ENCODE measurements at places on chromosomes 2 and 18. TPM values are rescaled to one million over a fixed set of nuclear protein-coding genes. Genes with fewer than 3 reads are reported as not detected.

The KCNG2 gene
- total RNA-seq, result 0.21 TPM

The CLEC4F gene
- total RNA-seq, result not detected

The CRYGC gene
- total RNA-seq, result not detected

- DNase-seq, result no peak
Measured at GRCh38 chr2:205778356-205778755, 96.1 kb downstream of the NRP2 start.

GRCh38 chr2:46978723-46979122 is 63.1 kb upstream of the MCFD2 start:
- DNase-seq, result no peak

DNA sequence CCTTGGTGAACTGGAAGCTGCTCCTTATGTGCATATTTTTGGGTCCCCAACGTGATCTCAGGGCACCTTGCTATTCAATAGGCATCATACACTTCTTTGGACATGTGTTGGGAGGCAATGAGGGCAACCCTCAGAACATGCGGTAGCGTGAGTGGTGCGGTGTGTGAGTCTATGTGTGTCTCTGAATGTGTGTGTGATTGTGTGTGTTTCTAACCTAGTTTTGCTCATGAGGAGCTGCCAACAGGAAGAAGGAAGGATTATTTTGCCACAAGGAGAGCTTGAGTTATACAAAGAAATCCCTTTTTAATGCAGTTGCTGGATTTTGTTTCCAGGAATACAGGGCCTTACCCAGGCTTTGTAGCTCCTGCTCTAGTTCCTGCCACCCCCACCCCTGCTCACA is 75.8 kb upstream of the ITGA6 start:
- DNase-seq, result no peak

DNA sequence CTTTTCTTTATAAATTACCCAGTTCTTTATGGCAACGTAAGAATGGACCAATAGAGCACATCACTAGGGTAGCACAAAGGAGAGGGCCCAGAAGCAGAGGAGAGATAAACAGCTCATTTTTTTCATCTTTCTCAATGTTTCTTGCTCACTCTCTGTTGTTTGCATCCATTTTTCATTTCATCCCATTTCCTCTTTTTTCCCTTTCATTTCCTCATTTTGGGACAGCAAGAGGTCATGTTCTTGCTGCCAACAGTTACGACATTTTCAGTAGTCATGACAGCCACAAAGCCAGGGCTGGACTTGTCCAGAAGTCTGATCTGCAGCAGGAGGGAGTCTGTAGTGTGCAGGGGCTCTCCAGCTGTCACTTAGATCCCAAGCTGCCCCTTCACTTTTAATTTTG is 52.7 kb upstream of the CYP1B1 start:
- no peak for DNase-seq

DNA sequence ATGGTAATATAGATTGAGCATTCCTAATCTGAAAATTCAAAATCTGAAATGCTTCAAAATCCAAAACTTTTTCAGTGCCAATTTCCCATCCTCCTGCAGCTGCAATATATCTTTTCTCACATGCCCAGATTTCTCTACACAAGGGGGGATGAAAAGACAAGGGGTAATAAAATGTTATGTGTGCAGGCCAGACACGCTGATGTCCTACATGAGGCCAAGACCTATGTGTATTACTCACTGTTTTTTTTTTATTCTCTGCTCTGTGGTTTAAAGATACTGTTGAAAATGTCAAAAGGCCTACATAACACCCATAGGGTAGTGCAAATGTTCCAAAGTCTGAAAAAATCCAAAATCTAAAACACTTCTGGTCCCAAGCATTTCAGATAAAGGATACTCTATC is 41.2 kb upstream of the CWC22 start:
- DNase-seq, result no peak

- no peak for DNase-seq
Measured at GRCh38 chr2:234388591-234388990, 108.3 kb downstream of the ARL4C start.

DNA sequence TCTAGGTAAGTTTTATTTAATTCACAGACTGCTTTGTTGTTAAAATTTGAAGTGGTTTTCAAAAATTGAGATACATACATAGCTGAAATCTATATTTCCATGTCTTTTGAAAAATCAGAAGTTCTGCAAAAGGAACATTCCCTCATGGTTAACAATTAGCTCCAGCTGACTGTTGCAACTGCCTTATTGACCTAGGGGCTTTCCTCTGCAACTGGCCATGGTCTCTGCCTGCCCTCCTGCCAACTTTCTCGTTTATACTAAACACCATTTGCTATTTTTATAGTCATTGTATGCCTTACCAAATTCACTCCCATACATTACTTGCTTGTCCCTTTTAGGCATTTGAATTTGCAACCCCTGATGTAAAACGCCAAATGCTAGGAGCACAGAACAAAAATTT is 107.2 kb downstream of the PID1 start:
- no peak for DNase-seq

DNA sequence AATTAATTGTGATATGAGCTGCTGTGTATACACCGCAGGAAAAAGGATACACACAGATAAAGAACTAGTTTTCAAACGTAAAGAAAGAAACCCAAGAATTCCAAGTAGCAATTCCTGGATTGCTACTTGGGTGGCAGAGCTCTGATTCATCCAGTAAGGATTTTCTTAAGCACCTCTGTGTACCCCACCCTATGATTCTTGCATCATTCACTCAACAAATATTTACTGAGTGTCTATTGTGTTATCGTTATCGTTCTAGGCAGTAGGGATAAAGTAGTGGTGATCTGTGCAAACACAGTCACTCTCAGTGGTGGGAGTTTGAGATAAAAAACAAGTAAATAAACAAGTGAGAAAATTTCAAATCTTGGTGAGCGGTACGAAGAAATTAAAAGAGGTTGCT is 4.9 kb upstream of the TMEM200C start:
- no peak for DNase-seq

DNA sequence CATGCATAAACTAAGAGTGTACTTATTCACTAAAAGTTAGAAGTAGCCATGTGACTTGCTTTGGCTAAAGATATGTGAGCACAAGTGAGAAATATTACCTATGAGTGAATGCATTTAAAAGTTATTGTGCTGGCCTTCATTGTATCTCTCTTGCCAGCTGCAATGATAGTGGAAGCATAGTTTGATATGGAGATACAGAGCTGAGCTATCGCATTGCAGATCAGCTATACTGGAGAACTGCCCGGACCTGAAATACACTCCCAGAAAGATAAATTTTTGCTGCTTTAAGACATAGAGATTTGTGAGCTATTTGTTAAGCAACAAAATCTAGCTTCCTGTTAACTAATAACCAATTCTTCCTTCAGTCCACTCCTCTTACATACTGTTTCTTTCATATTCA is 571.1 kb downstream of the CPS1 start:
- DNase-seq, result no peak

DNA sequence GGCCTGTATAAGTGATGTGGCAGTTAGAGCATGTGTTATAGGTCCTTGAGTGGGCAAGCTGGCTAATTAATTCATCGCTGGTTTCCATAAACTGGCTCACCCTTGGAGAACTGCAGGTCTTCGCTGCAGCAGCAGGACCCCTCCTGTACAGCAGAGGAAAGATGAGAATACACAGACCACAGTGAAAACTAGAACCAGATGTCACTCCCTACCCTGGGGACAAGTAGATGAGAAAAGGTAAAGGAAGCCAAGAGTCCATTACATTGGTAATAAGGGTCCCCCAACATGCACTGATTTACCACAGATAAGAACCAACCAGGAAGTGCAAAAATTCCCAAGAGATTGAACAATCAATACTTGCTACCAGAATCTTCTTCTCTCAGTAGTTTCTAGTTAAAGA is 415.6 kb upstream of the LYPD1 start:
- no peak for DNase-seq

- no peak for DNase-seq
Measured at GRCh38 chr2:18074476-18074875, 196.0 kb downstream of the KCNS3 start.

DNA sequence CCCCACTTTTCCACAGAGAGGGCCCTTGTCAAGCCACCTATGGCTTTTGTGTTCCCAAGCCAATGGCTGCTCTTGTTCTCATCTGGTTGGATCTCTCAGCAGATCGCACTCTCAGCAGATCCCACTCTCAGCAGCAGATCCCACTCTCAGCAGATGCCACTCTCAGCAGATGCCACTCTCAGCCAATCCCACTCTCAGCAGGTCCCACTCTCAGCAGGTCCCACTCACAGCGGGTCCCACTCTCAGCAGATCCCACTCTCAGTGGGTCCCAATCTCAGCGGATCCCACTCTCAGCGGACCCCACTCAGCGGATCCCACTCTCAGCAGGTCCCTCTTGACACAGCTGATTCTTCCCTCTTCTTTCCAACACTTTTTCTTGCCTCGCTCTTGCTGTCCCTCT is 59.3 kb upstream of the MGAT4A start:
- no peak for DNase-seq

GRCh38 chr2:38164881-38165280 is 88.9 kb upstream of the CYP1B1 start:
- DNase-seq, result no peak
